Caco-2 (cell line): ENCODE measurements at places on chromosomes 3 and 15. TPM values are rescaled to one million over a fixed set of nuclear protein-coding genes. Genes with fewer than 3 reads are reported as not detected.

Gene CTDSPL
- 56.5 and 60.9 TPM in 2 replicates for total RNA-seq

- DNase-seq: no peak
Measured at GRCh38 chr15:76340803-76341365, 4.3 kb downstream of the ISL2 start.

GRCh38 chr3:13492976-13493866, 13.1 kb downstream of the HDAC11 start:
- no peak for DNase-seq

DNA sequence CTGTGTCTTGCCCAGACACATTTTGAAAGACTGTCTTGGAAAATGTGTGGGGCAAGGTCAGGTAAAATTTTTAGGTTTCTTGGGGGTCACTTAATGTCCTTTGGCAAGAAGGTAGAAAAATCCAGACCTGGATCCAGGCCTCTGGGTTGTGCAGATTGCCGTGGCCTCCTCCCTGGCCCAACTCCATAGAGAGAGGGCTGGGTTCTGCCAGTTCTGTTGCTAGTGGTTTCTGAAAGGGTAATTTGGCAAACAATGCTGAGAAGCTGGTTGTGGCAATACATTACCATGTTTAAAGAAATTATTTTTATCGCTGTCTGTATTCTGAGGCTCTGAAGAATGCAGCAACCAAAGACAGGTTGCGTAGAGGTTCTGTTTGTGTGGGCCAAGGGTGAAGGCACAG, 20.2 kb upstream of the TMEM158 start:
- no peak for DNase-seq

- DNase-seq: no peak
Measured at GRCh38 chr15:50278496-50278895, 13.0 kb upstream of the HDC start.

DNA sequence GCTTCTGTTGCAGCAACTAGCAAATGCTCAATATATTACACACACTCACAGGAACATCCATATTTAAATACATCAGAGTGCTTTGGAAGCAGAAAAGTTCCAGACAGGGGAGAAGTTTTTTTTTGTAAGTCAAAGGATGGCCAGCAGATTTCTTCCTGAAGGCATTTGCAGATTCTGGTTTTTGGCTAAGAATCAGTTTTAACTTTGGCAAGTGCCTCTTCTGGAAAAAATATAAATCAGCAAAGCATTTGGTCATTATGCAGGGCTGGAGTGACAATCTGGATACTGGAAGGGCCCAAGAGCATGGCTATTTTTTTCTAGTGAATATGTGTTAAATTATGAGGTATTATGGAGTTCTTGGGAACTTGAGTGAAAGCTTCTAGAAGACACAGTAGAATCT, 495.3 kb upstream of the ARPP21 start:
- no peak for DNase-seq

DNA sequence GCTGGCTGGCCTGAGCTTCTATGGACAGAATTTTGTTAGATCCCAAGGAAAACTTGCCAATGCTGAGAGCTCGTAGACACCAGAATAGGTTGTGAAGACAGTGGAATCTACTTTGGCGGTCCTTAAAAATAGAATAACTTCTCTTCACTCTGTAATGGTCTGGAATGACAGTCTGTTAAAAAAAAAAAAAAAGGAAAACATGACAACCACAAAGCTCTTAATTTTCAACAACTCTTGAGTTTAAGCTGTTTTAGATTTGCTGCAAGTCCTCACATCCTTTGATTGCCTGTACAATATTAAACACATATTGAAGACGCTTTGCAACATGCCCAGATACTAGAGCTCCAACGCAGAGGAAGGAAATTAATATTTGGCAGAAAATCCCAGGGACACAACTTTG, 122.8 kb upstream of the GALNT15 start:
- DNase-seq: no peak

- no peak for DNase-seq
Measured at GRCh38 chr15:81749716-81750375, 296.0 kb downstream of the MEX3B start.

- DNase-seq: no peak
Measured at GRCh38 chr3:137163241-137163871, 205.6 kb downstream of the IL20RB start.

DNA sequence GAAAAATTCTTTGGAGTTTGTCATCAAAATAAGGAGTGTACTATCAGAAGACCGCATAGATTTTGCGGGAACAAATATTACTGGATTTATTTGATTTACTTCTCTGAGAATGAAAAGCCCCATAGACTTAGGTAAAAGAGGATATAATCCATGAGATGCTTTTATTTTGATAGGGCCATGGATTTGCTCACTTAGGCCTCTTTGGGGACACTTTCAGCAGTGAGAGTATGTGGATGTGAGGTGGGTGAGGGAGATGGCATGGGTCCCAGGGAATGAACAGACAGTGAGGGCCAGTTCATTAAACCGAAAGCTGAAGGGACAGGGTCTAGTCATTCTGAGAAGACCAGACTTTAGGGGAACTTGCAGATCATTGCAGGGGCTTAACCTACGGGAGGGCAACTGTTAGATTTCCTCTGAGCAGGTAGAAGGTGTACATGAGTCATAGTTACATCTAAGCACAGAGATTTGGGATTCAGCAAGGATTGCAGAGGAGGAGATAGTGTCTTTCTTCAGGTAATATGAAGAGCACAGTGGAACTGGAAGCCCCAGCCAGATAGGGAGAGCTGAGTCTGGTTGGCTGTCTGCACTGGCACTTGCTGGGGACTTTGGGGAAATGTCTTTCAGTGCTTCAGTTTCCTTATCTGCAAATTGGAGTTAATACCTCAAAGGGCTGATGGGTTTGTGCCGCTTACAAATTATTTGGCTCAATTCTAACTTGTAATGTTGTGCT, 30.8 kb downstream of the SH3GL3 start:
- DNase-seq: no peak

- DNase-seq: no peak
Measured at GRCh38 chr15:67422296-67422695, 98.6 kb upstream of the C15orf61 start.
